ENCODE measurements at places on chromosomes 7 and 10.

DNA sequence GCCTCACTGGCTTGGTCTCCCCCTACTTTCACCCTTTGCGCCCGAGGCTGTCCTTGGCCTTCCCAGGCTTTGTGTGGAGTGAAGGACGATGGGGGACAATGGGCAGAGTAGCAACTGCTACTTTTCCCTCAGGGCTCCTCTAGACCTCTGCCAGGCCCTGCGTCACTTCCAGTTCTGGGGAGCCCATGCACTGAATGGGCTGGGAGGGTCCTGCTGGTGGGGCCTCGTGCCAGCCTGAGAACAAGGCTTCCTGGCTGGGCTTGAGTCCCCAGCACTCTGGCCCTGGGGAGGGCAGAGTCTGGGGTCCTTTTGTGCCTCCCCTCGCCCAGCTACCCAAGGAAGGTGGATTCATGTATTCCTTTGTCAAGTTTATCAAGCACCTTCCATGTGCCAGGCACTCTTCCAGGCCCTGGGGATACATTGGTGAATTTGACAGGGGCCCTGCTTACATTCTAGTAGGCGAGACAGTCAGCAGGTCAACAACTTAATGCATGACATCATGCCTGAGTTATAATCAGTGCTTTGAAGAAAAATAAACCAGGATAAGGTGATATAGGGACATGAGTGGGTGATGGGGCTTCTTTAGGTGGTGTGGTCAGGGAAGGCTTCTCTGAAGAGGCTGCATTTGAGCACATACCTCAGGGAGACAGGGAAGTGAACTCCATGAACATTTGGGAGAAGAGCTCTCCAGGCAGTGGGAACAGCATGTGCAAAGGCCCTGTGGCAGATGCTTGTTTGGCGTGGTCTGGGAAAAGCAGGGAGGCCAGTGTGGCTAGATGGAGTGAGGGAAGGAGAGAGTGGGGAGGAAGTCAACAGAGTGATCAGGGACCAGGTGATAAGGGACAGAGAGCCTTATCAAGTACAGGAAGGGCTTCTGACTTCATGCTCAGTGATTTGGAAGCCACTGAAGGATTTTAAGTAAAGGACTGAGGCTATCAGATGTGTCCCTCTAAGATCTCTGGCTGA, 14.1 kb downstream of the ZMIZ1 start:
- no peak for DNase-seq

GRCh38 chr10:49652421-49653272, 26.8 kb upstream of the C10orf53 start:
- no peak for DNase-seq

GRCh38 chr7:10469476-10469875, 504.2 kb upstream of the PHF14 start:
- no peak for DNase-seq

DNA sequence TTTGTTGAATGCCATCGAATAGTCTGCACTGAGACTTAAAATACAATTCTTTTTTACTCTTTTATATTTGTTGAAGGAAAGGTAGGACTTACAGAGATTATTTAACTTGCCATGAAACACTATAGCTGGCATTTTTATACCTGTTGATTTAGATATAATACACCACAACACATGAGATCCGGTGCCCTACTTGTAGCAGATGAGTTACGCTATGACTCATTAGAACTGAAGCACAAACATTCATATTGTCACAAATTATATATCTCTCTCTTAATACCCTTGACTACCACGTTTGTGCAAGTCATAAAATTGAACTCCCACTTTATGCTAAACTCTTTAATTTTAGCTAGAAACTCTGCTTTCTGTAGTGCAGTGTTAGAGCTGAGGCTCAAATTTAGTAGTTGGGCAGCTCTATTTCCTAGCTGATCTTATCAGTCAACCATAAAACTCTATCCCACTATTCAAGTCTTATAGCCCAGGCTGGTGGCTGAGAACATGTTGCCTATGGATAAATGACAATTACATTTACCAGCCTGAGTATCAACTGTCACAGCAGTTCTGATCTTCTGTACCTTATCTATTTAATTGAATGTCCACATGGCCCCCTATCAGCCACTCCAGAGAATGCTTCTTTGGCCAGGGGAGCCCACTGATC, 137.4 kb upstream of the SEMA3D start:
- no peak for DNase-seq

DNA sequence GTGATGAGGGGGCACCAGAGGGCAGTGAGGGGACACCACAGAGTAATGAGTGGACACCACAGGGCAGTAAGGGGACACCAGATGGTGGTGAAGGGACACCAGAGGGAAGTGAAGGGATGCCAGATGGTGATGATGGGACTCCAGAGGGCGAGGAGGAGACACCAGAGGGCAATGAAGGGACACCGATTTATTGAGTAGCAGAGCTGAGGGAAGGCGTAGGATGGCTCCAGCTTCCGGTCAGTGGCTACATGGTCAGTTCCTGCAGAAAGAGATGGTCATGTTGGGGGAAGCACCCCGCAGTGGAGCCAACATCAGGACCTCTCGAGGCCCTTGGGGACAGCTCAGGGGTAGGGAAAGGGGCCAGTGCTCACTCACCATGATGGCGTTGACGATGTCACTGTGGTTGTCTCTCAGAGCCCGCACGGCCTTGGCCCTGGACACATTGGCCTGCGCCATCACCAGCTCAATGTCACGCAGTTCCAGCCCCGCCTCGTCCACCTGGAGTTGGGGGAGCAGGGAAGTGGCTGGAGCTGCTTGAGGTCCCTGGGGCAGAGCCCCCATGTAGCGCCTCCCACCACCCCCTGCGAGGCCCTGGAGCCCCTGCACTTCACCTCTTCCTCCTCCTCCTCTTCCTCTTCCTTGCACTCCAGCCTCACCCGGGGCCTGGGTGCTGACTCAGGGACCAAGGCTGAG, 8.4 kb downstream of the NACAD start:
- DNase-seq: peak; percentile 19

- DNase-seq: no peak
These were observed 225.4 kb upstream of the TMEM72 start for GRCh38 chr10:44685747-44686146.

- DNase-seq: no peak
These were observed 442.1 kb upstream of the C7orf33 start for GRCh38 chr7:148148456-148148855.

DNA sequence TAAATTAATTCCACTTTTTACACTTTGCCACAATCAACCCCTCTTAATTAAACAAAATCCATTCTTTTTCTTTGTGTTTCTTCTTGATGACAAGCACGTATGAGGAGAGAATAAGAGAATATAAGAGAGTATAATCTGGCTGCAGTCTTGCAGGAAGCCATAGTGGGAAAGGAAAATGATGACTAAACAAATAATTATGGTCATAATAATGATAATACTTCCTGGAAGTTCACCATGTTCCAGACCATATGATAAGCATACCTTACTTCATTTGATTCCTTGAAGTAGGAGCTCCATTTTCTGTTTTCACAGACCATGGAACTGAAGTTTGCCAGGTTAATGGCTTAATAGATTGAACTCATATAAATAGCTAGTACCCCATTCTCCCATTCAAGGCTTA, 237.8 kb downstream of the SEMA3D start:
- DNase-seq: no peak

DNA sequence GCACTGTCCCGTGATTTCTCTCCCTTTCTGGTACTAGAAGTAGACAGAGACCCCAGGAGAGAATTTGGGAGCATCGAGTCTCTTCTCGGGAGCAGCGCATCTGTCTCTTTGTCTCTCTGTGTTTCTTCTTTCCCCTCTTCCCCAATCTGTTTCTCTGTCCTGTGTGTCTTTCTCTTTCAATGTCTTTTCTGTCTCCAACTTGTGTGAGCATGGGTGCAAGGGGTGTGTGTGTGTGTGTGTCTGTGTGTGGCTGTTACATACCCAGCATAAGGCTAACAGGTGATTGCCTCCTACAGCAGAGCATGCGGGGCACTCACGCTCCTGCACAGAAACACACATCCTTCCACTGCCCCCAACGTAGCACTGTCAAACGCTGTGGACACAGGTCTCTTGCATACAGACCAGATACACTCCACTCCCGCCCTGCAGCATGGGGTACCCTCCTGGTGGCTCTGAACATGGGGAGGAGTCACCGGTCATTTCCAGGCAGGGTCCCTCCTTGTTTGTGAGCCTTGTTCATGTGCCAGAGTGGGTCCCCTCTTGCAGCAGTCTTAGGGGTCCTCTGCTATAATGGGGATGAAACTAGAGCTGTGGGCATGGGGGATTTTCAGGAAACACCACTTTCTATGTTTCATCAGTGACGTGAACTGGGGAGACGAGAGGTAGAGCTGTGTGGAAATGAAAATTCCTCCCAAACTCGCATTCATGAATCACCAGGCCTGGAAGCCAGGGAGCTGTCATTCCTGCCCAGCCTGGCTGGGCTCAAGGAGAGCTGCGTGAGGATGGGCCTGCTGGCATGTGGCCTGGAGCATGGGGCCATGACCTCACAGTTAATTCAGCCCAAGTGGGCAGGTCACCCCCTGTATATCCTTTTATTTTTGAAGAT, 980 bp downstream of the ADAMTS14 start:
- no peak for DNase-seq

DNA sequence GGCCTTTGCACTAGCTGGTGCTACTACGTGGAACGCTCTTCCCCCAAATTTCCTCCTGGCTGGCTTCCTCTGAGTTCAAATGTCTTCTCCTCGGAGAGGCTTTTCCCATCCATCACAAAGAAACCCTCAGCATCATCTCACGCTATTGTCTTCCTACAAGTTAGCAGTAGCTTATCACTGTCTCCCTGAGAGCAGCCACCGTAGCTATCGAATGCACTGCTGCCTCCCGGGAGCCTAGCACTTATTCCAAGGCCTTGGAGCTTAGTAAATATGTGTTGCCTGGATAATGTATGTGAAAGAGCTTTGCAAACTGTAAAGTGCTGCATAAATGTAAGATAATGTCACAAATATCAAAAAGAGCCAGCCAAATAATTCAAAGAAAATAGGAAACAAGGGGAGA, 124.4 kb downstream of the KCNMA1 start:
- no peak for DNase-seq

DNA sequence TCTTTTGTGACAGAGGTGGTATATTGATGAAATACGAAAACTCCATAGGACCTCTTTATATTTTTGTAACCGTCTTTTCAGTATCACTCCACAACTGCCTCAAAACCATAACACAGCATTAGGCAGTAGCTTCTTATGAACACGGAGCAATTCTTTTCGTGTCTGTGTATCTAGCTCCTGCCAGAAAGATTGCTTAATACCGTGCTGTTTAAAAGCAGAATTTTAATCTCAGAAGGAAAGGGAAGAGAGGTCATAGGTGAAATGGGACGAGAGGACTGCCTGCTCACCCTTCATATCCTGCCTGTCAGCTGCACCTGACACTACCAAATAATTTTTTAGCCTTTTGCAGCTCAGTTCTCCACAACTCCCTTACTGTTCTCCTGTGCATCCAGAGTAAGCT, 200.7 kb downstream of the DNAH11 start:
- no peak for DNase-seq

GRCh38 chr10:17455015-17455520, 673 bp upstream of the ST8SIA6 start:
- DNase-seq: no peak

DNA sequence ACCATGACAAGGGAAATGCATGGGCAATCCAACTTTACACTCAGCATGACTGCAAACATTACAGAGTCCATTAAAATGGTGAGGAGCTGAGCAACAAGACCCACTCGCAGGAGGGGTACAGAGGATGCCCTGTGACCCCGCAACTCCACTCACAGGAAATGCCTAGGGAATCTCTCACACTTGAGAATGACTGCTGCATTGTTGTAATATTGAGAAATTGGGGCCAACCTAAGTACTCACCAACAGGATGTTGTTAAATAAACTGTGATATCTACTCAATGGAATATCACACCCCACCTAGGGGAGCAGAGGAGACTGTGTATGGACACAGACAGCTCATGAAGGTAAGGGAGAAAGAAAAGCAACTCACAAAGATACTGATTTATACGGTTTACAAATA, 53.4 kb upstream of the CAMK2B start:
- DNase-seq: no peak

DNA sequence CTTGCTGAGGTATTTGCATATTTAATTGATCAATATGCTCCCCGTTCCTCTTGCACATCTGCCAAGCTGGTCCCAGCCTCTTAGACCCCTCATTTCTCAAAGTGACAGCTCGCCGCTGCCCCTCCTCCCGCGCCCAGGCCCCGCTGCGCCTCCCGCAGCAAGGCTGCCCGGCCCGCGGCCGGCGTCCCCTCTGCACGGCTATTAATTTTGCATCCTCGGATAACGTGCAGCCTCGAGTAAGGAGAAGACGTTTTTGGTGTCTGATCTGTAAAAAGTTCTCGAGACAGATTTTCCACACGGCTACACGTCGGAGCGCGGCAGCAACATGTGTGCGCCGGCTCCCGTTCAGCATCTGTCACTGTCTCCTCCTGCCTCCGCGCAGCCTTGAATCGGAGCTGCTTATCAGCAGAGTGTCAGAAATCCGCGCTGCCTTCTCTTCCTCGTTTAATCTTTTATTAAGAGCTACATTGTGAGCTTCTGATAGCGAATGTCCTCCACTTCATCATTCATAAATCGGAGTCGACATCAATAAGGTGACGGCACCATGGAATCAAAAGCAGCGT, 65.3 kb downstream of the EBF3 start:
- no peak for DNase-seq

- no peak for DNase-seq
These were observed 16.0 kb upstream of the KIF5B start for GRCh38 chr10:32072025-32072800.

DNA sequence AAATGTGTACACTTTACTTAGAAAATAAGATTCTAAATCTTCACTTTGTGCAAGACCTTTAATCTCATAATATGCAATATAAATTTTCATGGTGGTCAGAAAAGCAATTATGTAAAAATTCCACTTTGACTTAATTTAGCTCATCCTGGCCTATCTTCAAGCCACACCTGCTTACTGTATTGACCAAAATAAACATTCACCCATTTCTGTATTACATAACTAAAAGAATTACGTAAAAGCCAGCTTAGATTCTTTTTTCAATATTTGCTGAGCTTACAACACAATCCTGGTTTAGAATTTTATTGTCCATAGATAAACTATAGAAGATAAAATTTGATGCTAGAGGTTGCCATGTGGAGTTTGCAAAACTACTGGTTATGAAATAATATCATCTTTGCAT, 172.9 kb upstream of the GRM3 start:
- no peak for DNase-seq

GRCh38 chr10:63716016-63716580, 194.9 kb downstream of the REEP3 start:
- DNase-seq: no peak

DNA sequence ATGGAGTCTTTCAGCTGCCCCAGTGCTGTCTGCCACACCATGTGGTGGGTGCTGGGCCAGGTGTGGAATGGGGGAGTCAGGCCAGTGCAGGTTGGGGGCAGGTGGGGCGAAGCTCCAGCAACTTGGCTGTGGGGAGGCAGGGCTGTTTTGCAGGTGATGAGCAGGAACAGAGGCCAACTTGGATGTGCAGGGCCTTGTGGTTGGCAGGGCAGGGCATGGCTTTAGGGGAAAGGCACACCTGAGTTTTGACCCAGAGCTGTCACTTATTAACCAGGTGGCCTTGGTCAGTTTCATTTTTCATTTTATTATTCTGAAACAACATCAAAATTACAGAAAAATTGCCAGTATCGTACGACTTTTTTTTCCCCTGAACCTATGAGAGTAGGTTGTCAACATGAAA, 1.1 kb upstream of the SFTPA2 start:
- DNase-seq: no peak
